Stomach (tissue), 19 donors: ENCODE measurements at places on chromosomes 2 and 18.
A peak's percentile ranks its signal among the peaks of the same experiment; 100 is the strongest.

DNA sequence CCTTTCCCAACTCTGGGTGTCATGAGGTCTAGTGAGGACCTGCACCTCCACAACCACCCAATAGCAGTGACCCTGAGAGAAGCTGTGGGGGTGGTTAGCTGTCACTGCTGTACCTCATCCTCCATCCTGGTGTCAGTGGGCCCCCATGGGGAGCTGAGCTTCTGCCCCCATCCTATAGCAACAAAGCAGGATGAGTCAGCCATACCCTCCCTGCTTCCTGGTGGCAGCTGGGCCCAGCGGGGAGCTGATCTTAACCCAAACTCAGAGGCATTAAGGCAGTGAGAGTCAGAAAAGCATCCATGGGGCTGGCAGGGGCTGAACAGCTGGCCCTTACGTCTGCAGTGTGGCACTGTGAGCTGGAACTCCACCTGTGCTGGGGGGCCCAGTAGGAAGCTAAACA lies 247.8 kb upstream of the HDAC4 start:
- H3K36me3 ChIP-seq = no peaks in the 10 kb centered on the region
- H3K27ac ChIP-seq = no peak overlapping the region
- H3K4me1 ChIP-seq = no peaks in the 10 kb centered on the region
- peaks cover 20% of the 10 kb centered on the region for H3K27me3 ChIP-seq
- DNase-seq = no peak
- H3K4me3 ChIP-seq = no peak overlapping the region

DNA sequence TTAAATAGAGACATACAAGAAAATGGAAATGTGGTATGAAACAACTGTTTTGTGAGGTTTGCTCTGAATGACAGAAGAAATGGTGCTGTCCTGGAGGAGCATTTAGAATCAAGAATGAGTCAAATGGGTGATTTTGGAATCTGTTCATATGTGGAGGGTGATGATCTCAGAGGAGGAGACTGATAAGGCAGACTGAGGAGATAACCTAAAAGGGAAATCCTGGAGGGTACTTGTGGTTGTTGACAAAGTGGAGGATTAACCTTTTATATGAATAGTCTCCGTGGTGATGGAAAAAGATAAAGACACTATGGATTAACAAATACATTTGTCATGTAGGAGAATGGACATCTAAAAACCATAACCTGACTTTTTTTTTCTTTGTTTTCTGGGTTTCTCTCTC lies 74.1 kb downstream of the MMADHC start:
- no peaks in the 10 kb centered on the region for H3K27me3 ChIP-seq
- H3K4me3 ChIP-seq = no peak overlapping the region
- no peak for DNase-seq
- no peak overlapping the region for H3K27ac ChIP-seq

DNA sequence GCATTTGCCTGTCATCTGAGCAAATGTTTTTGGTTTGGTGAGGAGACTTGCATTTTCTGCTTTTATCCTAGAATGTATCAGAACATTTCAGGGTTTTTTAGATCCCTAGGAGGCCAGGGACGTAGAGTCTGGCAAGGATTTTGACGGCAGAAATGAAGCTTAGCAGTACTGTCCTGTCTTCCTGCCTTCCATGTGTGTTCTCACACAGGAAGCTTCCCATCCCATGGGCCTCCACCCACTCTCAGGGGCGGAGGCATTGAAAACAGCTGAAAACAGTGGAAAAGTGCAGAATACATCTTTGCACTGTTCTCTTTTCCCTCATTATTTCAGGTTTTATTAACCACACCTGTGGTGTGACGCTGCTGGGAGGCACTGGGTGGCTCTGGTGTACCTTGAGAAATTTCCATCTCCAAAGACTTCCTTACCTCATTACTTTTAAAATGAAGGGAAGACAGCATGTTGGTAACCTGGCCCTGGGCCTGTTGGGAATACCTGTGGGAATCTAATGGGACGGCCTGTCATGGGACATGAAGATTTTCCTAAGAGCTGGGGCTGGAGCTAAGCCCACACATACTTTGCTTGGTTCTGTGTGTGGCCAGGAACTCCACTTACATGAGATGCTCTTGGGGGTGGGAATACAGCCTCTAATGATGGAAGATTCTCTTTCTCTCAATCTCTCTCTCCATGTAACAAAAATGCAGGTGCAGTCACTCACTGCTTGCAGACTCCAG lies 20.5 kb downstream of the PCARE start:
- H3K4me3 ChIP-seq = no peak overlapping the region
- no peaks in the 10 kb centered on the region for H3K4me1 ChIP-seq
- H3K27ac ChIP-seq = no peak overlapping the region

DNA sequence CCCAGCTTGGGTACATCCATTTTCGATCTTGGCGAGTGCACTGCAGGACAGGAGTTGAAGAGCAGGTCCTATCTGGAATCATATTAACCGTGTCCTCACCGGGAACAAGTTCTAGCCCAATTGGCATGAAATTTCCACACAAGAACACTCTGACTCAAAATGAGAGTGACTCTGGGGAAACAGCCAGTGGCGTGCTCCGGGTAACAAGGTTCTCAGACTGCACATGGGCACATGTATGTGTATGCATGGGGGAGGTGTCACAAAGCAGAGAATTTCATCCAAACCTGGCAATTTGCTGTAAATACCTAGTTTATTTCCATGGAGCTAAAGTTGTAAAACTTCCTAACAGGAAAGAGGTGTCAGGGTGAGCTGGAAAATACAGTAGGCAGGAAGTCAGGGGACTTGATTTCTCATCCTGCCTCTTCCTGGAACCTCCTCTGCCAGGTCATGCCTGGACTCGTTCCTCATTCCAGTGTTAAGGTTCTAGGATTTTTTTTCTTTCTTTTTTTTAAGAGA lies 1.7 kb downstream of the TUBB6 start:
- H3K4me3 ChIP-seq = peak overlapping the region; percentile 81
- no peaks in the 10 kb centered on the region for H3K27me3 ChIP-seq
- H3K27ac ChIP-seq = no peak overlapping the region
- no peak for DNase-seq
- peaks cover 71% of the 10 kb centered on the region for H3K4me1 ChIP-seq

DNA sequence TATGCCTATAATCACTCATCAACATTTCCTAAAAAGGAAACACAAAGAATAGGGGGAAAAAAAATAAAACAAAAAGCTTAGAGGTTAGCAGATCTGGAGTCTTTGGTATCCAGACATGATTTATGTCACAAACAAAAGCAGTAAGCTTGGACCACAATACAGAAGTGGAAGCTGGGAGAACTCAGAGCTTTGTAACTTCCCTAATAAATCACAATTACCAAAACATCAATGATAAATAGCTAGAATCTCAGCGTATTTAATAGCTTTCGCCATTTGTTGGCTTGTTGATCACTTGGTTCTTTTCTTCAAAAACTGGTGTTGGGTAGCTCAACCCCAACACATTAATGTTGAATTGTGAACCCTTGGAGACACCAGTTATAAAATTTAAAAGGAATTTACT lies 392.5 kb downstream of the IRS1 start:
- H3K27me3 ChIP-seq = no peaks in the 10 kb centered on the region
- no peaks in the 10 kb centered on the region for H3K36me3 ChIP-seq
- H3K27ac ChIP-seq = no peak overlapping the region
- no peaks in the 10 kb centered on the region for H3K4me1 ChIP-seq
- DNase-seq = peak; percentile 23

DNA sequence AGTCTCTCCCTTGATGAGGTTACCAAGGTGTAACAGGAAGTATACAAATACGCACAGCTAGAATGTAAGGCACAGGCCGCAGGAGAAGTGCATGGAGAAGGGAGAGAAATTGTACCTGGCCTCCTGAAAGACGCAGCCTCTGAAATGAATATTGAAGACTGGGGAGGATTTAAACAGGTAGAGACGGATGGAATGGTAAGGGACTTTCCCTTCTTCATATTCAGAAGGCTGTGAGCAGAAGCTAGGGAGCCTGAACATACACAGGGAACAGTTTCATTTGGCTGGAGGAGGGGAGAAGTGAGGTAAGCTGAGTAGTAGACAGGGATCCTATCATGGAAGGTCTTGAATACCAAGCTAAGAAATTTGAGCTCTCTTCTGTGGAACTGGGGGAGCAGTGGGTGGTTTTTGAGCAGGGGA lies 112.7 kb downstream of the ANKRD44 start:
- peaks cover 51% of the 10 kb centered on the region for H3K4me1 ChIP-seq
- no peak for DNase-seq
- H3K36me3 ChIP-seq = no peaks in the 10 kb centered on the region
- H3K27ac ChIP-seq = peak overlapping the region; percentile 37

DNA sequence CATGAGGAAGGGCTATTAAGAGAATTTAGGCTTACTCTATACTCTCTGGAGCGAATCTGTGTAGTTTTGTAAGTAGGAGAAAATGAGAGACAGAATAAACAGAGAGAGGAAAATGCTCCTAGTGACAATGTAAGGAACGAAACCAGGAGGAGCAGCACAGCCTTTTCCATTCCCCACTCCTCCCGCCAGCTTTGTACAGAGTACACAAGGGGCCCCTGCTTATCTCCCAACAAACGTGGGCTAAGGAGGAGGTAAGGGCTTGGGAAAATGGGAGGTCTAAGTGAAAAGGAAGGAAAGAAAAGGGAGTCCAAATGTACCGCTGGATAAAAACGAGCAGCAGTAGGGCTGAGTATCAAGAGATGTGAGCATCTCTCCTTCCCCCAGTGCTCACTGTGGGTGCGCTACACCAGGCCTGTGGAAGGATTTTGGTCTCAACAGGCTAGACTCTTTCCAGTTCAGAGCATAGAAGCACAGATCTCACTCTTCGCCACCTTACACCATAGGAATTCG lies 12.1 kb upstream of the IHH start:
- H3K27me3 ChIP-seq = no peaks in the 10 kb centered on the region
- no peak overlapping the region for H3K4me3 ChIP-seq
- H3K36me3 ChIP-seq = peaks cover 43% of the 10 kb centered on the region

GRCh38 chr2:216170076-216170763 lies 61.1 kb downstream of the XRCC5 start:
- H3K4me3 ChIP-seq = no peak overlapping the region
- H3K4me1 ChIP-seq = no peaks in the 10 kb centered on the region
- peaks cover 87% of the 10 kb centered on the region for H3K36me3 ChIP-seq
- no peak for DNase-seq
- no peaks in the 10 kb centered on the region for H3K27me3 ChIP-seq

GRCh38 chr2:186486651-186487647 lies 889 bp downstream of the ZC3H15 start:
- H3K27me3 ChIP-seq = no peaks in the 10 kb centered on the region
- no peaks in the 10 kb centered on the region for H3K36me3 ChIP-seq
- peak overlapping the region; percentile 90 for H3K4me3 ChIP-seq
- H3K27ac ChIP-seq = peak overlapping the region; percentile 88

GRCh38 chr18:9416563-9417072 lies 58.7 kb upstream of the RALBP1 start:
- peaks cover 9% of the 10 kb centered on the region for H3K4me1 ChIP-seq
- H3K36me3 ChIP-seq = no peaks in the 10 kb centered on the region
- H3K27ac ChIP-seq = peak overlapping the region; percentile 50
- H3K4me3 ChIP-seq = no peak overlapping the region
- DNase-seq = no peak
- no peaks in the 10 kb centered on the region for H3K27me3 ChIP-seq

- no peaks in the 10 kb centered on the region for H3K27me3 ChIP-seq
- no peak for DNase-seq
- H3K27ac ChIP-seq = no peak overlapping the region
Observed at GRCh38 chr18:71450257-71450656, 1093.9 kb downstream of the CBLN2 start.

- H3K4me1 ChIP-seq = no peaks in the 10 kb centered on the region
- H3K36me3 ChIP-seq = no peaks in the 10 kb centered on the region
- no peaks in the 10 kb centered on the region for H3K27me3 ChIP-seq
Observed at GRCh38 chr18:25177631-25178030, 174.3 kb downstream of the ZNF521 start.

DNA sequence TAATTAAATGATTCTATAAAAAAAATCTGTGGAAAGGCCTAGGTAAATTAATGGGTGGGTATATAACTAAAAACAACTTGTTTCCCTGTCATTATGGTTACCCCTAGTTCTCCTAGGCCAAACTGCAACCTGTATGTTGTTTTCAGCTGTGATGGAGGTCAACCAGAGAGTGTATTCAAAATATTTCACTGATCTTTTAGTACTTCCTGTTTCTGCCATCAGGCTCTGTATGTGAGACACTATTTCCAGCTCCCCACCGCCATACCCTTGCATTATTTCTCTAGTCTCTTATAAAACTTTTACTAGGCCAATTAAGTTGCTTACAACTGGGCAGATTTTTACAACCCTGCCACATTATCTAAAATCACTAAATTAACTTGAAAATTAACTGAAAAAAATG lies 21.0 kb upstream of the CDKL4 start:
- H3K4me1 ChIP-seq = peaks cover 9% of the 10 kb centered on the region
- H3K4me3 ChIP-seq = no peak overlapping the region
- DNase-seq = no peak

DNA sequence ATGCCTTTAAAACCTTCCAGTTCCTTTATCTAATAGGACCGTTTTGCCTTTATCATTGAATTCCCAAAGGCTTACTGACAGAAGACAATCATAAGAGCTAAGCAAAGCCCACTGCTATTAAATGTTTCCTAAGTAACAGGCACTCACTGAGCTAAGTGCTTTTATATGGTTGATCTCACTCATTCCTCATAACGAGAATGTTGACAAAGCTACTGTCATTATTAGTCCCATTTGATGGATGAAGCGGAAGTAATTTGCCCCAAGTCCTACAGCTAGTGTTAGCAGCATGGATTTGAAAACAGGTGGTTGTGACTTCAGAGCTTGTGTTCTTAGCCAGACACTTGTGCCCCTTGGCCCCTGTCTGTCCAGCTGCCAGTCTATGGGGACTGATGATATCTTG lies 134.8 kb upstream of the SERPINE2 start:
- H3K4me1 ChIP-seq = no peaks in the 10 kb centered on the region
- peak; percentile 60 for DNase-seq
- no peaks in the 10 kb centered on the region for H3K36me3 ChIP-seq
- H3K27me3 ChIP-seq = no peaks in the 10 kb centered on the region
- H3K27ac ChIP-seq = no peak overlapping the region
- H3K4me3 ChIP-seq = no peak overlapping the region

- no peak overlapping the region for H3K27ac ChIP-seq
- DNase-seq = no peak
- H3K27me3 ChIP-seq = no peaks in the 10 kb centered on the region
- peaks cover 7% of the 10 kb centered on the region for H3K4me1 ChIP-seq
- H3K4me3 ChIP-seq = no peak overlapping the region
Observed at GRCh38 chr2:230846360-230846759, 18.4 kb upstream of the ITM2C start.

- DNase-seq = peak; percentile 41
- peaks cover 8% of the 10 kb centered on the region for H3K4me1 ChIP-seq
- no peak overlapping the region for H3K4me3 ChIP-seq
- H3K27me3 ChIP-seq = no peaks in the 10 kb centered on the region
Observed at GRCh38 chr2:109560265-109560664, 53.5 kb downstream of the SEPTIN10 start.

DNA sequence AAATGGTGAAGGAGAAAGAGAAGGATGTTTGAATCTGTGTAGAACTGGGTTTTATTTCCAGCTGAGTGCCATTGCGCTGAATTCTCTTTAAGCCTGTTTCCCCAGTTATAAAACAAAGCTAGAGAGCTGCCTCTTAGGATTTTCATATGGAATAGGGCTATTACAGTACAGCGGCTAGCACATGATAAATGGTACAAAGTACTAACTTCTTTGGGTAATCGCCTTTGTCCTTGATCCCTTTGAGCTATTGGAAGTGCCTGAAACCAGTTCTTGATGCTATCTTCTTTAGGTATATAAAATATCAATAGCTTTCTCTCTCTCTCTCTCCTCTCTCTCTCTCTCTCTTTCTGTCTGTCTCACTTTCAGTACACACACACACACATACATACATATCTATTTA lies 71.3 kb downstream of the SOX11 start:
- H3K4me3 ChIP-seq = no peak overlapping the region
- no peak overlapping the region for H3K27ac ChIP-seq
- DNase-seq = no peak
- no peaks in the 10 kb centered on the region for H3K36me3 ChIP-seq
- peaks cover 8% of the 10 kb centered on the region for H3K27me3 ChIP-seq
